ENCODE measurements at places on chromosomes 7 and 10. TPM values are rescaled to one million over a fixed set of nuclear protein-coding genes. Genes with fewer than 3 reads are reported as not detected.

Gene C10orf53
- total RNA-seq: not detected

Gene AIFM2
- total RNA-seq: 8.9 TPM

Gene PCDH15
- not detected for total RNA-seq

Gene SRRM3
- 2.7 TPM for total RNA-seq

Gene EIF4H
- 225 TPM for total RNA-seq

Gene PRR15
- 112 TPM for total RNA-seq

Gene PNLIPRP1
- not detected for total RNA-seq

Gene IL6
- total RNA-seq: 3.0 TPM

Gene LMOD2
- total RNA-seq: not detected

Gene PLEKHA1
- total RNA-seq: 30.2 TPM

Gene GNAI1
- total RNA-seq: 44.3 TPM

Gene OR9A2
- total RNA-seq: not detected

Gene TRIM50
- not detected for total RNA-seq

Gene ANXA8
- total RNA-seq: 0.77 TPM

Measured in pericardium fibroblast (primary cell).